ENCODE measurements at places on chromosomes 2 and 18.

- DNase-seq: no peak
Measured at GRCh38 chr2:136254681-136255080, 136.7 kb upstream of the CXCR4 start.

DNA sequence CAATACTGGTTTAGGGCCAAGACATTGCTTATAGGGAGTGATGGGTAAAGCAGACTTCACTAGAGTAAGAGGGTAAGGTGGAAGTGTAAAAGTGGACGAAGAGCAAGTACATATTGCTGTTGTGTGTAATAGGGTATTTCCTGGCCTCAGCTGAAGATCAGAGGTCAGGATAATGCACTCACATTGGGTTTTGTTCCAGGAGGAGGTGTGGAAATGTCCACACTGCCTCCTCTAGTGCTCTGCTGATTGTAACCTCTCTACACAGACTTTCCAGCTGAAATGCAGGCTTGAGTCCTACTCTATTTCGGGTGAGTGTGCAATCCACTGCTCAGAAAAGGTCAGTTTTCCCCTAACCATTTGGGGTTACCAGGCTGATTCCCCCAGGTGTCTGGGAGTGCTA lies 41.7 kb upstream of the PLA2R1 start:
- no peak for DNase-seq

- DNase-seq: no peak
Measured at GRCh38 chr2:111049792-111050640, 70.7 kb upstream of the BCL2L11 start.

DNA sequence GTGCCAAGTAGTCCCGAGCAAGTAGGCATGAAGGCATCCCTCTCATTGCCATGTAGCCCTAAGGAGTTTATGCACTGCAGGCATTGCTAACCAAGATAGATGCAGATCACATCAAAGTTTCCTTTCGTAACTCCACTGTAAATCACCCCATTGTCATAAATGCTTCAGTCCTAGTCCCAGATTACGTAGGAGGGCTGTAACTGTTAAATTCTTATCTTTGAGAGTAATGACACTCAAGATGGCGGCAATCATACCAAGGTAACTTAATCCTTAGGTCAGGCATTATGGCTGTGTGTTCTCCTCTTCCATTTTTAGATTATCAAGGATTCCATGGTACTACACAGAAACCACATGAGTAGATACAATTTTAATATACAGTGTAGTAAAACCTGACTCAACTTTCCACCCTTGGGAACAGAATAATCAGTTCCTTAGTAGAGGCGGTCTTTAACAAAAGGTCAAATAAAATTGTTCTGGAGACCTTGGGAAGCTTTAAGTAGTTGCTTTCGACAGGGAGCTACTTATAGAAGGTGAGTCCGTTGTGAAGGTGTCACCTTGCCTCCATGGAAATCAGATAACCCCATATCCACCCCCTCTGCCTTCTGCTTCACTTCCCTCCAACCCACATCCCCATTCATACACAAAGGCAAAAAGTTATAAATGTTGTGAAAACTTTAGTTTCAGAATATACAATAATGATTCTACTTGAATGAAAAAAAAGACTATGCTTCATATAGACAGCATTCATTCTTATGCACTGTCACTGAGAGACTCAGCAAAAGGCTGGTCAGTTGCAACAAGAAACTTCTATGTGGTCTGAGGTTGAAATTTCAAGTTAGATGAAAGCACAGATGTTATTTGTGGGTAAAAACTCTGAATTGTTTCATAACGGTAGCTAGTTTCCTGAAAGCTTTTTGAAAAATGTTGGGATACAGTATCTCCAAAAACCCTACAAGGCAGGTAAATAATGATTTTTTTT lies 64.8 kb upstream of the GALNT5 start:
- no peak for DNase-seq

- DNase-seq: no peak
Measured at GRCh38 chr2:150567771-150568301, 80.4 kb upstream of the RND3 start.

Data from DMS79 (cell line).